ENCODE measurements at places on chromosomes 3 and 15. TPM values are rescaled to one million over a fixed set of nuclear protein-coding genes. Genes with fewer than 3 reads are reported as not detected.

GRCh38 chr3:47070770-47071169 lies 91.3 kb downstream of the NBEAL2 start:
- no peak for DNase-seq

GRCh38 chr15:95698951-95699350 lies 631.5 kb upstream of the NR2F2 start:
- DNase-seq: no peak

Gene IMPG2
- not detected for total RNA-seq

DNA sequence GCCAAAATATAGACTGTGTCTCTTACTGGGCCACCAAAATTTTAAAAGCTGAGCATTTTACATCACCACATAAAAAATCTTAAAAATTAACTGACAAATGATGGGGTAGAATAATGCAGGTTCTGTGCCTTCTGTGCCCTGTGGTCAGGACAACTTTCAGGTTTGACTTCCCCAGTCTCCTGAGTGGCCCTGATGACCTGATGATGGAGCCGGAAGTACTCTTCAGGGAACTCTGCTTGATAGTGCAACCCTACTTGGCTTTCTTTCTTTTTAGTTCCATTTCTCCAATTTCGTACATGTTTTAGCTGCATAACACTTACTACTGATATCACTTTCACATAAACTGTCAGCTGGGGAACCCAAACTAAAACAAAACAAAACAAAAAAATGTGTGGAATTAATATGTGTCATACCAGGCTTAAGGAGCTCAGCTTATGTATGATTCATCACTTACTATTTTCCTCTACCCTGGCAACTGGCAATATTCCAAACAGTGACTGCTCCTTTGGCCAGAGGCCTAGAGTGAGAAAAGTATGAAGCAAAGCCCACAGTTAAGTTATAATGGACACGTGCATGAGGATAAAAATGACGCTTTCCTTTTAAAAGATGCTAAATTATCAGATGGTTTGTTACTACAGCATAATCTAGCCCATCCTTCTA lies 194.3 kb downstream of the BCHE start:
- DNase-seq: peak; percentile 51

- DNase-seq: no peak
Observed at GRCh38 chr15:41659190-41659589, 1.0 kb upstream of the MGA start.
